Epithelial cell of esophagus (primary cell): ENCODE measurements at places on chromosomes 13 and 19.
A peak's percentile ranks its signal among the peaks of the same experiment; 100 is the strongest.

- DNase-seq: no peak
Observed at GRCh38 chr19:1384085-1384462, 367 bp downstream of the NDUFS7 start.

DNA sequence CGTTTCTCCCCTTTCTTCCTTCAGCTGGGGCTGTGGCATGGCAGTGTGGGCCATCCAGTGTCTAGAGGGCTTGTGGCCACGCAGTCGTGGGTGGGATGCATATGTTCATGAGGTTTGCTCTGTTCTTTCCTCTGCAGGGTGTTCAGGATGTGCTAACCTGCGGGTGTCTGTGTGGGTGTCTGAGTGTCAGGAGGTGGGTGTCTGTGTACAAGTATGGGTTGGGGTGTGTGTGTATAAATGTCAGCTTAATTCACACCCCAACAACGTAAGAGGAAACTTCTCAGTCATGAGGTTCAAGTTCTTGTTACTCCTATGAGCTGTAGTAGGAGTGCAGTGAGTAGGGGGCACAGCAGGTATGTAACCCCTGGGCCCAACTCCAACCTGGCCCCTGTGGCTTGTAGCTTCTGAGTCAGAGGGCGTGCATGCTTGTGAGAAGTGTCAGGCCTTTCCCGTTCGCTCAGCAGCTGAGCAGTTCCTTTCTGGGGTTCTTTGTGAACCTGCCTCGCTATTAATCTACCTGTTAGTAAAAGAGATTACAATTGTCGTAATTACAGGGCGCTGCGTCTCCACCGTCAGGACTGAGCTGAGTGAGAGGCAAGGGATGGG lies 49.1 kb downstream of the NFIX start:
- peak; percentile 72 for DNase-seq

DNA sequence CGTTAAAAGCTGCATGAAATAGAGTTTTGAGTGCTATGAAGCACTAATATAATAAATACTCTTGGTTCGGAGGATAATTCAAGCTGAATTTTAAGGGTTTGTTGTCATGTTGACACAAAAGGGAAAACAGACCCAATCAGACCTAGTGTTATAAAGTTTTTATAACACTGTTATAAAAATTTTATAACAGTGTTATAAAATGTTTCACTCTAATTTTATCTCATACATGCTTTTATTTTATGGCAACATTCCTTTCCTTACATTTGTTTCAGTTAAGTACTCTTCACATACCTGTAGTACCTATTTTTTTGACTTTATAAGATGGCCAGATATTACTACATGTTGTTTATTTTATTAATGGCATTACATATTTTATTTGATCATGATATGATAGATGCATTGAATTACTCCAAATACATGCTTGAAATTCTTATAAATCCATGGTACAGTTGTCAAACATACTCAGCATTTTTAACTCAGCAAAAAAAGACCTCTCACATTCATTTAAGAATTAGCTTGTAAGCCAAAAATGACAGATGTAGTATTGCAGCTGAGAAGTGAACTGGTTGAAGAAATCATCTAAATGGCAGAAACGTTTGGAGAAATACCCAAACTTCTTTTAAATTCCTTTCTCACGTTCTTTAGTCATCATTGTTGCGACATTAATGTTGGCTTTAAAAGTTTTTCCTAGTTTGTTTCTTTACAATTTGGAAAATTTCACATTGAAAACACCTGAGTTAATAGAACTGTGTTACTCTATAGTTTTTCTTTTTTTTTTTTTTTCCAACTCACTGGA lies 104.5 kb downstream of the PIBF1 start:
- DNase-seq: peak; percentile 11

DNA sequence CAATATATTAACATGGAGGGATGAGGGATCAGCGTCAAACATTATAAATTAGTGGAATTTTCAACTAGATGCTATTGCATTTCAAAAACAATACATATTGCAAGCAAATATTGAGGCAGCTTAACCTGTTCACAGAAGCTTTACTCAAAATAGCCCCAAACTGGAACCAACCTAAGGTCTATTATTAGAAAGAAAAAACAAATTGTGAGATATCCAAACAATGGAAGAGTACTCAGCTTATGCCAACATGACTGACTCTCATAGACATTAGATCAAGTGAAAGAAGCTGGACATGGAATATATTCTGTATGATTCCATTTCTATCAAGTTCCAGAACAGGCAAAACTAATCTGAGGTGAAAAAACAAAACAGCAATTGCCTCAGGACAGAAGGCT lies 27.6 kb upstream of the NEK3 start:
- DNase-seq: no peak

GRCh38 chr13:34571716-34572115 lies 370.4 kb upstream of the NBEA start:
- no peak for DNase-seq

DNA sequence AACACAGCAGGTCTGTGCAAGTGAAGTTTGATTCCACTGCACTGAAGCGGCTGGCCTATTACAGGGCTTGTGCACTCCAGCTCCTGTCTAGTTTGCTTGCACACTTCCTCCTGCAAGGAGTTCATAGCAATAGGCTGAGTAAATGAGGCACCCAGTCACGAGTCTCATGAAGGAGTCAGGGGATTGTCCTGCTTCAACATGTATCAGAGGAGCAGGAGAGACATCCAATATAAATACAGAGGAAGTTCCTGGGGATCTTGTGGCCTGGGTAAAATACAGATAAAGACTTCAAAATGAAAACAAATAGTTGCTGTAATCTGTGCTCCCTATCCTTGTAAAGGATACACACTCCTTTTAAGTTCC lies 259.9 kb downstream of the SLITRK1 start:
- DNase-seq: peak; percentile 89

- no peak for DNase-seq
Observed at GRCh38 chr13:52849291-52850071, 1.0 kb upstream of the PCDH8 start.

GRCh38 chr13:96540670-96541069 lies 450.8 kb downstream of the HS6ST3 start:
- DNase-seq: no peak

- DNase-seq: no peak
Observed at GRCh38 chr19:2629491-2630351, 72.8 kb downstream of the GNG7 start.

- DNase-seq: no peak
Observed at GRCh38 chr19:19461306-19461670, 54.1 kb downstream of the TSSK6 start.

DNA sequence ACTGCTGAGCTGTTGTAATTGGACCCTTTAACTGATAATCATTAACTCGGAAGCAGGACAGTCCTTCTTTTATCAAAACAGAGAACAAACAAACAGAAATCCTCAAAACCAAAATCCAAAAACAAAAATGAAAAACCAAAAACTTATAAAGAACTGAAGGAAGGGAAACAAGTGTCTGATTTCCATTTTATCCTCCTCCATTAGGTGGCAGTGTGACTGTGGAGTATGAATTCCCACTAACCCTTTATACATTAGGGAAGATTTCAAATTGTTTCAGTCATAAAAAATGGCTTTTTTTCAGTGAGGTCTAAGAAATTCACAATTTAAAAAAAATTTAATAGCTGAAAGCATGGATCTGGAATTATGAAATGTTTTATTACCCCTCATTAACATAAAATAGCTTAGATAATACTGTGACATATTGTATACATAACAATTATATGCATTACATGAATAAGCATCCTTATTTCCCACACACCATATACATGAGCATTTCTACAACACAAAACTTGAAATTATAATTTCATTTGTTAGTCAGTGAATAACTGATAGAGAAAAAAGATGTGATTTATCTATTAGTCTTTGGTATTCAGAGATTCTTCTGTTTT lies 1074.3 kb upstream of the PCDH9 start:
- peak; percentile 49 for DNase-seq
